ENCODE measurements at places on chromosomes 6 and 20.

DNA sequence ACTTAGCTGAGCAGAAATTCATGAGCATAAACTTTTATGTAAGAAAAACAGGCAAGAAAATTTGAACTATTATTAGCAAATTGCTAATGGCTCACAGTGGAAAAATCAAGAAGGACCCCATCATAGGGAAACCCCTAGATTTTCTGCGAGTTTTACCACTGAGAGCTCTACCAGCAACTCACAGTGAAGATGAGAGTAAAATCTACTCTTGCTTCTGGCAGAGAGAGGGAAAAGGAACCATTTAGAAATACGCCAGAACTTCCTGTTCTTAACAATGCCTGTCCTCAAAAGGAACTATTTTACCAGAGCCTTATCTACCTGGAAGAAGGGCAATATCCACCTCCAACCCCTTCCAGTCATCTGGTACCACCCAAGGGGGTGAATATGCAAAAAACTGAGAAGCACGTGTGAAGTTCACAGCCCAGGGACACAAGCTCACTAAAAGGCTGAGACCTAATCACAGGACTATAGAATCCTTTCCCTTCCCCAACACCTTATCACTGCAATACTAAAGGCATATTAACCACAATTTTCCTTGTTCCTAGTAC, 34.4 kb upstream of the ASF1A start:
- no peak for DNase-seq

DNA sequence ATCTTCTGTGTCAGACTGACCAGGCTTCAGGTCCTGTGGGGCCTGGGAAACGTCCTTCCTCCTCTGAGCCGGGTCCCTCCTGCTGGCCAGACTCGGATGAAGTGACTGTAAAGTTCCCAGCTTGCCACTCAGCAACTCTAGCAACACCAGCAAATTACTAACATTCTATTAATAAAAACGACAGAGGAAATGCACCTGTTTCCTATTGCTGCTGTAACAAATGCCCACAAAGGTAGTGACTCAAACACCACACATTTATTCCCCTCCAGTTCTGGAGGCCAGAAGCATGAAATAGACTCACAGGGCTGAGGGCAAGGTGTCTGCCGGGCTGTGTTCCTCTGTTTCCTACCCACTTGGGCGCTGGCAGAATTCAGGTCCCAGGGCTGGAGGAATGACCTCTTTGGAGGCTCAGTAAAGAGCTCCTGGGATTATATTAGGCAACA, 48.8 kb downstream of the CTCFL start:
- no peak for DNase-seq

DNA sequence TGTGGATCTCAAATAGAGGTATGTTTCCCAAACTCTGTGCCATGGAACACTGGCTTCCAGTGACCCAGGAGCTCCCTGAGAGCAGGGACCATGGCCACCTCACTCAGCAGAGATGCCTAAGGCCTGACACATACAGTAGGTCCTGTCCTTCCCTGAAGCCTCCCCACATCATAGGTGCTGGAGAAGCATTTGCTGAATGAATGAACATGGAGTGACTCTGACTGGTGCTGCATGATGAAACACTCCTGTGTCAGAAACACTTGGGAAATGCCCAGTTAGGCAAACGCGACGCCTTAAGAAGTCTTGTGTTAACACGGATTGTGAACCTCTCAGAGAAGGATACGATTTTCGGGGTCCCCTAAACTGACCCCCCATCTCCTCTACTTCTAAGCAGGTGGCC, 14.3 kb downstream of the SLA2 start:
- no peak for DNase-seq

DNA sequence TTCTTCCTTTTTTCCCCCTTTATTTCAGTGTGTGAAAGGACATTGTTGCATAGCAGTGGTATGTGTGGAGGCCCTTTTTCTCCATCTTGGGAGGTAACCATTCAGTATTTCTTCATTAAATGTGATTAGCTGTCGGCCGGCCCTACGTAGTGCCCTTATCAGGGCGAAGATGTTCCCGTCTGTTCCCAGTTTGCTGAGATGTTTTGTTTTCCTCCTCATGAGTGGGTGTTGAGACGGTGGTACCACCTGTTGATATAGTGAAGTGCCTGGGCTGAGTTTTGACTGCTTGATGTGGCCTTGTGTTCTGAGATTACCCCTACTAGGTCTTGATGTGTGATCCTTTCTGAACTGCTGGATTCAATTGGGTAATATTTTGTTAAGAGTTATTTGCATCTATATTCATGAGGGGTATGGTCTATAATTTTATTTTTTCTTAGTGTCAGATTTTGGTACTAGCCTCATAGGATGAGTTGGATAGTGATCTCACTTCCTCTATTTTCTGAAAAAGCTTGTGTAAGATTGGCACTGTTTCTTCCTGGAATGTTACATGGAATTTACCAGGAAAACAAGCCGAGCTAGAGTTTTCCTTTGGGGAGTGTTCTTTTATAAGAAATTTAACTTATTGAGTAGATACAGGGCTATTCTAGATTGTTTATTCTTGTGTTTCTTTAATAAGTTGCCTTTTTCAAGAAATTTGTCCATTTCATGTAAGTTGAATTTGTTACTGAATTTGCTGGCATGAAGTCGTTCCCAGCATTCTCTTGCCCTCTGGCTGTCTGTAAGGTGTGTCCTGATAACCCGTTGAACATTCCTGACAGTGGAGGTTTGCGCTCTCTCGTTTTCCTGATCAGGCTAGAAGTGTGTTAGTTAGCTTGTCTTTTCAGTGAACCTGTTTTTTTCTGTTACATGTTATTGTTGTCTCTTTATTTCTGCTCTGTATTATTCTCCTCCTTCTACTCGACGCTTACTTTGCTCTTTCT, 4.3 kb downstream of the MTG2 start:
- peak; percentile 16 for DNase-seq

DNA sequence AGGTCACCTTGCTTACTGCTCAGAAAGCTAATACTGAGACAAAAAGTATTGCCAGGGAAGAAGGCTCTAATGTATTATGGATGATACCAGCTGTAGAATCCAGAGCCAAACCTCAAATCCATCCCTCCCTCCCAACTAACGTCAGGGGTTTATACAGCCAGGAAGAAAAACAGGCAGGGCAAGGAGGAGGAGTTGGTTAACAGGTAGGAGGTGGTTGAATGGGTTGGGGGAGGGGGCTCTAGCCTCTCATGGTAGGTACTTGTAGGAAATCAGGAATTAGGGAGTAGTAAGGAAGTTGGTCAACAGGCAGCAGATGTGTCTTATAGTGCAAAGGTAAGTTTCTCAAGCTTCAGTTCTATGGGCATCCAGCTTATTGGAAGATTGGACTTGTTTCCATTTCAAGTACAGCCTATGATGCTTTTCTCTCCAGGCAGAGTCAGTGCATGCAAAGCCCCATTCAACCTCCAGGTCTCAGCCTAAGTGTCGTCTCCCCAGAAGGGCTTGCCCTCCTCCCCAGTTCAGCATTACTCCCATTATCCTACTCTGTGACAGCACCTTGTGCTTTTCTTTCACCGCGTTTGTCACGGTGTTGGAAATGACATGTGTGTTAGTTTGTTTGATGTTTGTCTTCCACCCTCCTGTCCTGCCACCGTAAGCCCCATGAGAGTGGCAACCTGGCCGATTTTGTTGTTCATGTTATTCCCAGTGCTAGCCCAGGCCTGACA, 38.1 kb downstream of the PNLDC1 start:
- DNase-seq, result no peak

DNA sequence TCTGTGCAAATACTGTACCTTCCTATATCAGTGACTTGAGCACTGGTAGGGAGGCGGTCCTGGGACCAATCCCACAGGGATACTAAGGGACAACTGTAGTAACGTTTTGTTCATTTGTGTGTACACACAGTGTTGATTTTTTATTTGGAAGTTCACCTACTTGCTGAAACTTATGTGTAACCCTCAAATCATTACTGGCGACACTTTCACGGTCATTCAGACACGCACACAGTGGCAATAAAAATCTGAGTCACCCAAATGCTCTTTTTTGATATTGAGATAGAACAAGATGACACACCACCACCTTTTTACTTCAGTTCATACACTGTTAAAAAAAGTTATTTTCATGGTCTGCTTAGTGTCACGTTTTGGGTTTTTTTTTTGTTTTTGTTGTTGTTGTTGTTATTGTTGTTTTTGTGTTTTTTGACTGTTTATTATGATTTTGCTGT, 79.8 kb downstream of the QKI start:
- no peak for DNase-seq

GRCh38 chr6:149834513-149835481, 29.4 kb downstream of the LRP11 start:
- no peak for DNase-seq

DNA sequence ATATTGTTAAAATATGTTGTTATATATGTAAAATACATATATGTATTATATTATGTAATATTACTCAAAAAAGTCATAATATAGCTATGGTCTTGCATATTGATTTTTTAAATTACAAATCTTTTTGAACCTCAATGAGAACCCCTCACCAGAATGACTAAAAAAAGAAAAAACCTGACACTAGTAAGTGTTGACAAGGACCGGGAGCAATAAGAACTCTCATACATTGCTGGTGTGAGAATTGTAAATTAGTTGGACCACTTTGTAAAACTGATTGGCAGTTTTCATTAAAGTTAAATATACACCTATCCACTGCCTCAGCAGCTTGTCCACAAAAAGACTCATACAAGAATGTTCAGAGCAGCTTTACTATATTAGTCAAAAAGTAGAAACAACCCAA, 280.0 kb downstream of the BMP7 start:
- no peak for DNase-seq

DNA sequence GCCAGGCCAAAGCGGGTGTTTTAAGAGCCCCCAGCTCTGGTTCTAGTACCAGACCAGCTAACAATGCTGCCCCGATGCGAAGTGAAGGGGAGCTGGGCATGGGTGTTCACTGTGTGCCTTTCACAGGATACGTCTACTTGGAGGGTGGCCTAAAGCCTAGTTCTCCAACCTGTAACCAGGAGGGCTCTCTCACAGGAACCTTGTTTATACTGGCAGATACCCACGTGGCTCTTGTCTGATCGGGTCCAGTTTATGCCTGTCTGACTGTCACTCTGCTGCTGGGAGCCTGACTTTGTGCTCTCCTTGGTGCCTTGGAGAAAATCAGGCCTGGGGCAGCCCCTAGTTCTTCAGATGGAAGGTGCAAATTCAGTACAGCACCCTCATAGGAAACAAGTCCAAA, 60.2 kb upstream of the RNF144B start:
- no peak for DNase-seq

GRCh38 chr20:62607366-62608217, 34.7 kb upstream of the SLCO4A1 start:
- DNase-seq, result no peak

DNA sequence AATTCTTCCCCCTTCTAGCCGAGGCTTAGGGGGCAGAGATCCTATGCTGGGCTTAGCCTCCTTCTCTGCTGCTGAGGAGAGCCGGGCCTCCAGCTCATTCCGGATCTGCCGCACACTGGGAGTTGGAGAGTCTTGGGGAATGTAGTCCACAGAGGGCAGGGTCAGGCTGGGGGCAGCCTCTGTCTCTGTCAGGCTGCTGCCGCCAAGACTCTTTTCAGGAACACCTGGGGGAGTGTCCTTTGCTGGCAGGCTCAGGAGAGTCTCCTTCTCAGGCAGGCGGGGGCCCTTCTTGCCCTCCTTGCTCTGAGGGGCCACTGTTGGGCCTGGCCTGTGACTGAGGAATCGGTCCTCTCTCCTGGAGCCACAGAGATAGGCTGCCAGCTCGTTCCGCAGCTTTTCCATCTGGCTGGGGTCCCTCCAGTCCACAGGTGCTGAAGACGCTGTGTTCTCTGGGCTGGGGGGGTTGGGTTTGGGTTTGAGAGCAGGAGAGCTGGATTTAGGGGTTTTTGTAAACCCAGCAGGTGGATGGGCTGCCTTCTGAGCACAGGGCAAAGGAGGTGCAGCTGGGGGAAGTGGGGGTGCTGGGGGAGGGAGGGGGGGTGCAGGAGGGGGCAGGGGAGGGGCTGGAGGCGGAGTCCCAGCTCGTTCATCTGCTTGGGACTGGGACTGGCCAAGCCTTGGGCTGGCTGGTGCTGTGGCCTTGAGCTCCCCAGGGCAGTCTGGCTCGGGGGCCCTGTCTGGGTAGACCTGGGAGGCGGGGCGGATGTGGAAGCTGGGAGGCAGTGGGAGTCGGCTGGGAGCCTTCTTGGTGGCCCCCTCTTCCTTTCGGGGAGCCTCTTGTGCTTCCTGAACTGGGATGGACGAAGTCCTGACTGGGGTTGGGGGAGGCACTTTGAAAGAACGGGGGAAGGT, 36.1 kb downstream of the C6orf132 start:
- no peak for DNase-seq

- no peak for DNase-seq
Measured at GRCh38 chr20:63612276-63612931, 14.5 kb downstream of the GMEB2 start.

DNA sequence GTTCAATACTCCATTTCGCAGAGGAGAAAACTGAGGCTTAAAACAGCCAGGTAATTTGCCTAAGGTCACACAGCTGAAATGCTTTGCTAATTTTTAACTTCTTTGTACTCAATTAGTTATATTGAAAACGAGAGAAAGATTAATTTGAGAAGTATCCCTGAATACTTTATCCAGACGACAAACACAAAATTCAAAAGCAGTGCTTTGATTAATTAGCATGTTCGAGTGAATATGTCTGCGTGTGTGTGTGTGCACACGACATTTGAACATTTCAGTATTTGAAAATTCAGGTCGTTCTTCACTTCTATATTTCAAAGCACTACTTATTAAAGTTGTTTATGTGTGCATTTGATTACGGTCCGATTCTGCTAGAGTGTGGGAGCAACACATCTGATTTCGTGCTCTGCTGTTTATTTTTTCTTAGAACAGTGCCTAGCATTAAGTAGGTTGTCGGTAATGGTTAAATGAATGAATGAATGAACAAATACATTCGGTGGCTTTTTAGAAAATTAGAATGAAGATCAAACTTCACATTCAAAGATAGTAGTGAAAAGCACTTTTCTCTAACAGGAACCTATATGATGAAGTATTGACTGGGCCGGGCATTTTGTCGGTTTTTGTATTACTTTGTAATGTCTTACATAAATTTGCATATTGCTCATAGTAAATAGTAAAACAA, 36.9 kb upstream of the SYNCRIP start:
- DNase-seq, result no peak

GRCh38 chr6:109503327-109504224, 20.6 kb upstream of the ZBTB24 start:
- no peak for DNase-seq

GRCh38 chr6:33082702-33083101, 6.9 kb downstream of the HLA-DPB1 start:
- DNase-seq, result no peak

GRCh38 chr6:132683543-132683942, 24.6 kb upstream of the TAAR1 start:
- no peak for DNase-seq

- DNase-seq, result no peak
Measured at GRCh38 chr6:168785720-168786511, 344.9 kb downstream of the SMOC2 start.

GRCh38 chr20:16517946-16518783, 55.1 kb downstream of the KIF16B start:
- DNase-seq, result no peak
